Muscle of arm (tissue), 14 donors: ENCODE measurements at places on chromosomes 6 and 20. TPM values are rescaled to one million over a fixed set of nuclear protein-coding genes. Genes with fewer than 3 reads are reported as not detected.

SALL4 gene
- polyA plus RNA-seq = 0.20 TPM

HLA-DQA1 gene
- polyA plus RNA-seq = not detected

- DNase-seq = no peak
Observed at GRCh38 chr6:157594292-157594691, 213.3 kb downstream of the ZDHHC14 start.

DNA sequence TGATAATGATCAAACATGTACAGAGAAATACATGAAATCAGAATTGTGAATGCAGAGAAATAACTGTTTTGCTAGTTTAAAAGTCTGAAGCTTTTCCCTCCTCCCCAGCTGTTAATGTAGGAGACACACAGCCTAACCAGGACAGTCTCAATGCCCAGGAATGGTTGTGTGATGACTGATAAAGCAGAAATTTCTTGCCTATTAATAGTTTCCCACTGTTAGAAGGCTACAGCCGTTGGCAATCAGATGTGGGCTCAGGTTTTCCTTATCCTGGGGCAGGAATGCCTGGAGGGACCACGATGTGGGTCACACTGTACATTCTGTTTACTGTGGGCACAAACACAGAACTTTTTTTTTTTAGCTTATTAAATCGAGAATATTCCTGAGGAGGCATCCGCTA, 1.9 kb downstream of the PPP1R3D start:
- DNase-seq = no peak

SYTL3 gene
- polyA plus RNA-seq = 9.6 TPM

- no peak for DNase-seq
Observed at GRCh38 chr20:16302818-16303217, 270.4 kb downstream of the KIF16B start.

- DNase-seq = no peak
Observed at GRCh38 chr20:17675519-17676377, 6.3 kb downstream of the RRBP1 start.

GRCh38 chr6:82204020-82204419, 43.5 kb downstream of the IBTK start:
- no peak for DNase-seq

- no peak for DNase-seq
Observed at GRCh38 chr6:36616893-36617521, 22.8 kb downstream of the SRSF3 start.

DNA sequence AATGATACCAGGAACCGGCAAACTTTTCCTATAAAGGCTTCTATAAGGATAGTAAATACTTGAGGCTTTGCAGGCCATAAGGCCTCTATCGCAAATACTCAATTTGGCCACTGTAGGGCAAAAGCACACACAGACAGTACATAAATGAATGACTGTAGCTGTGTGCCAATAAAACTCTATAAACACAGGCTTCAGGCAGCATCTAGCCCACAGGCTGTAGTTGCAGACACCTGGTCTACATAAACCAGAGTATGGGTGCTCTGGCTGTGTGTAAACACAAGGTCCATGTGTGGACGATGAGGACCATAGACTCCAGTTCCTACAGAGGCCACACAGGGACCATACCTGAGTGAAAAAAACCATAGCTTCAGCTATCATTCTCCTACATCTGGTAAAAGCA, 52.2 kb downstream of the ZMYND8 start:
- DNase-seq = no peak

TSBP1 gene
- polyA plus RNA-seq = not detected

- DNase-seq = no peak
Observed at GRCh38 chr6:73983367-73983766, 287.4 kb downstream of the CD109 start.

GRCh38 chr6:2989332-2990247, 10.1 kb upstream of the NQO2 start:
- peak; percentile 99 for DNase-seq

DNA sequence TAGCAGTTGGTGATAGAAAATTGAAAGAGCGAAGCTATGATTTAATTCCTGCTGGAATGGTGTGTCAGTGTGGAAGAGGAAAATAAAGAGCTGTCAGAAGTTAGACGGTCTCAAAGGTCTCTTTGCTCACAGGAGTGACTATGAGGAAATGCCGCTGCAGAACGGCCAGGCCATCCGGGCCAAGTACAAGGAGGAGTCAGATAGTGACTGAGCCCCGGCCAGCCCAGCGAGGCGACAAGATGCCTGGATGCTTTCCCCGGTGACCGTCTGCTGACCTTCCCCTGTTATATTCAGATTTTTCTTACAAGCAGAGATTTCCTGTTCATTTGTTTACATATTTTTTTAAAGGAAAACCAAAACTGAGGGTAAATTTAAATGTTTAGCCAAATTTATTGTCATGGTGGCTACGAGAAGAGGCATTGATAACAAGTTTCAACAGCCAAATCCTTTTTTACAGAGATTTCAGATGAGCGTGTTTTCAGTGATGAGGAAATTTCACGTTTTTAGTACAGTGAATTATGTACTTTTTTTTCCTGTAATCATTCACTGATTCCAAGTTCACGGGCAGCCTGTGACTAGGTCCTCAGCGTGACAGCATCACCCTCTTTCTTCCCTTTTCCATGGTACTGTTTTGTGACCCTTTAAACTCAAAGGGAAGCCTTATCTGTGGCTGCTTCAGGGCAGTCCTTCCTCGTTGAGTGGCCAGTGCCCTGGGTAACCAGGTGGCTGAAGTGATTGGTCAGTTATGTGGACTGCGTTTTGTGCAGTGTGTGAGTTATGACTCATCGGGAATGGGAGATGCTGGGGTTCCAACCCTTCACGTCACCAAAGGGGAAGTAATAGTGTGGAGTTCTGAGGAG, 12.6 kb downstream of the DYNLT1 start:
- peak; percentile 63 for DNase-seq

DNA sequence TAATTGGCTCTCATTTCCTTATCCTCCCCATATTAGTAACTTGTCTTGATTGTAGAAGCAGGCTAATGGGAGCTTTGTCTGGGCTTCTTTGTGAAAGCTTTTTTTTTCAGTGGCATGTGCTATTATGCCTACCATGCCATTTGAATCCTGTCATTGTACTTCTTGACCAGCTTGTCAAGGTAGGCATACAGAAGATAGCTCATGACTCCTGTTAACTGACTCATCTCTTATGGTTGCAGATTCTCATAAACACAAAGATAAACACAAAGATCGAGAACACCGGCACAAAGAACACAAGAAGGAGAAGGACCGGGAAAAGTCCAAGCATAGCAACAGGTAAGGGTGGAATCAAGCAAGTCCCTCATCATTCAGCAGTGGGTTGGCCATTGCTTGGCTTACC, 32.5 kb downstream of the TOP1 start:
- DNase-seq = no peak

DNA sequence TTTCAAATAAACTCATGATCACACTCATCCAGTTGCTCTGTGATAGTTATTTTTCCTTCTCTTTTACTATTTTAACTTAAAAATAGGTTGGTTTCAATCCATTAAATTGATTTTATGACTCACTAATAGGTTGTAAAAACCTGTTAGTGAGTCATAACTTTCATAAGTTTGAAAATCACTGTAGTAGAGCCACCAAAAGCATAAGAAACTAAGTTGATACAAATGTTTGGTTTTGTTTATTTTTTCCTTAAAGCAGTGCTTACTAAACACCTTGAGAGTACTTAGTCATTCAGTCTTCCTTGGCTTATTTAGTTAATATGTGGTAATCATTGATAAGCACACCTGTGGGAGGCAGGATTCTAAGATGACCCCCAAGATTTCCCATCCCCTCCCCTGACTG, 312.1 kb upstream of the MAN1A1 start:
- DNase-seq = no peak

HLA-DQA2 gene
- polyA plus RNA-seq = 0.49 TPM

- DNase-seq = no peak
Observed at GRCh38 chr6:135182071-135183001, 1.2 kb downstream of the MYB start.

DNA sequence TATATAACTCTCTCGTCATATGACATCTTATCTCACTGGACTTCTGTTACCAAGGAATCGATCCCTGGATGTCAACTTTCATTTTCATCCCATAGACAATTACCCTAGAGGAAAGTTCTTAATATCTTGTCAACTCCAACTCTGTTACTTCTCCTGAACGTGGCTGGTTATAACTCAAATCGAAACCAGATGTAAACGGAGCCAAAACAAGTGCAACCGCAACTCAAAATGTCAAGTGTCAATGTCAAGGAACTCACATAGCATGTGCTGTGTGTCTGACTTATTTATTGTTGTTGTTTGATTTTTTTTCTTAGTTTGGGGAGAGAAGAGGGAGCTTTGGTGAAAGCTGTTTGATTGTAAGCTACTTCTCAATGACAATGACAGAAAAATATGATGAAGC, 108.6 kb downstream of the VIP start:
- DNase-seq = no peak

DNA sequence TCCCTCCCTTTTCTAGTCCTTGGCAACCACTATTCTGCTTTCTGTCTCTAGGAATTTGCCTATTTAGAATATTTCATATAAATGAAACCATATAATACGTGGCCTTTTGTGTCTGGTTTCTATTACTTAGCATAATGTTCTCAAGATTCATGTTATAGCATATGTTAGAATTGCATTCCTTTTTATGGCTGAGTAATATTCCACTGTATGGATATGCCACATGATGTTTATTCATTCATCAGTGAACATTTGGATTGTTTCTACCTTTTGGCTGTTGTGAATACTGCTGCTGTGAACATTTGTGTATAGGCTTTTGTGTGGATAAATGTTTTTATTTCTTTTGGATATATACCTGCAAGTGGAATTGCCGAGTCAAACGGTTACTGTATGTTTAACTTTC, 7.1 kb downstream of the SLC9A8 start:
- DNase-seq = no peak

- DNase-seq = no peak
Observed at GRCh38 chr6:26319405-26320128, 45.4 kb upstream of the BTN3A2 start.

DNA sequence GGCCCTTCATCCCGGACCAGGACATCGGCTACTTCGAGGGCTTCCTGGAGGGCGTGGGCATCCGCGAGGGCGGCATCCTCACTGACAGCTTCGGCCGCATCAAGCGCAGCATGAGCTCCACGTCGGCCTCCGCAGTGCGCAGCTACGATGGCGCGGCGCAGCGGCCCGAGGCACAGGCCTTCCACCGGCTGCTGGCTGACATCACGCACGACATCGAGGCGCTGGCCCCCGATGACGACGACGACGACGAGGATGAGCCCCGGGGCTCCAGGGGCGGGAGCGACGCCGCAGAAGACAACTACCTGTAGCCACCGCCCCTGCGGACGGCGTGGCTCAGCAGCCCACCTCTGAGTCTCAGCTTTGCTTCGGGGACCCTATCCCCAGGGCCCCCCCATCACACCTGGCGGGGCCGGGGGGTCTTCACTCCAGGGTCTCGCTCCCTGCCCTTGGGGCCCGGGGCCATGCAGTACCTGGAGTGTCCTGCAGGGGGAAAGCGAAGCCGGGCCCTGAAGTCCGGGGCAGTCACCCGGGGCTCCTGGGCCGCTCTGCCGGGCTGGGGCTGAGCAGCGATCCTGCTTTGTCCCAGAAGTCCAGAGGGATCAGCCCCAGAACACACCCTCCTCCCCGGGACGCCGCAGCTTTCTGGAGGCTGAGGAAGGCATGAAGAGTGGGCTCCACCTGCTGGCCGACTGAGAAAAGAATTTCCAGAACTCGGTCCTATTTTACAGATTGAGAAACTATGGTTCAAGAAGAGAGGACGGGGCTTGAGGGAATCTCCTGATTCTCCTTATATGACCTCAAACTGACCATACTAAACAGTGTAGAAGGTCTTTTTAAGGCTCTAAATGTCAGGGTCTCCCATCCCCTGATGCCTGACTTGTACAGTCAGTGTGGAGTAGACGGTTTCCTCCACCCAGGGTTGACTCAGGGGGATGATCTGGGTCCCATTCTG, 20.8 kb upstream of the HCK start:
- peak; percentile 56 for DNase-seq

DNA sequence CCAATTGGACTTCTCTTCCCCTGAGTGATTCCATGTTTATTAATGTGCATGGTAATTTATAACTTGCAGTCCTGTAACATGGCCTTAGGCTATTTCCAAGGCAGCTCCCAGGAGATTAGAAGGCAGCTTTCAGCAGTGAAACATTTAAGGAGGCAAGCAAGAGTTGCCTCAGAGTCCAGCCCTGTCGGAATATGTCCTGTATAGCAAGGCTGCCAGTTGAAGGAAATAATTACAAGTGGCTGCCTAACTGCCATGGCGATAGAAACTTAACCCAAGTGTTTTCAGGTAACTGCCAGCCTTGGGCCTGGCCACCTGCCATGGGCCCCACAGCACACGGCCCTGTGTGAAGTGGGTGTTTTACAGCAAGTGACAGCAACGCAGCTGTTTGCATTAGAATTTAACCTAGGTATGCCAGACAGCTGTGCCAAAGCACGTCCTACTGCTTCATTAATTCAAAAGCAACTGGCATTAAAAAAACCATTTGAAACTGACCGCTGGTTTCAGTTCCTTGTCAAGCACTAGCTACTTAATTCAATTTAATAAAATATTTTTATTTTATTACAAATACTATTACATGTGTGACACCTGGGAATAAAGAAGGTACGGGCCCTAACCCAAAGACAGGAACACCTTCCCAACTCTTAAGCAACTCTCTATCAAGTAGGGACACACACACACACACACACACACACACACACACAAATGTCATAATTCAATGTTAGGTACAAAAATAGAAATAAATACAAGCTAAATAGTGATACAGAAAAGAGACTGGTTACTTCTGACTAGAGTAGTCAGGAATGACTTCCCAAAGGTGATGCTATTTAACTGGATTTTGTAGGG, 151.8 kb upstream of the HEY2 start:
- DNase-seq = no peak

- DNase-seq = peak; percentile 77
Observed at GRCh38 chr6:111980971-111981840, 72.7 kb upstream of the CCN6 start.

PTCRA gene
- not detected for polyA plus RNA-seq

- DNase-seq = no peak
Observed at GRCh38 chr20:31569163-31570020, 35.7 kb upstream of the ID1 start.

ADAM33 gene
- not detected for polyA plus RNA-seq

- no peak for DNase-seq
Observed at GRCh38 chr20:22101606-22102005, 396.1 kb downstream of the PAX1 start.

- DNase-seq = no peak
Observed at GRCh38 chr6:74899416-74899815, 306.4 kb downstream of the COL12A1 start.

ESR1 gene
- polyA plus RNA-seq = 2.9 TPM

EMILIN3 gene
- polyA plus RNA-seq = 28.1 TPM
